CD8-positive, alpha-beta memory T cell (primary cell): ENCODE measurements at places on chromosomes 16 and 17. TPM values are rescaled to one million over a fixed set of nuclear protein-coding genes. Genes with fewer than 3 reads are reported as not detected.

DNA sequence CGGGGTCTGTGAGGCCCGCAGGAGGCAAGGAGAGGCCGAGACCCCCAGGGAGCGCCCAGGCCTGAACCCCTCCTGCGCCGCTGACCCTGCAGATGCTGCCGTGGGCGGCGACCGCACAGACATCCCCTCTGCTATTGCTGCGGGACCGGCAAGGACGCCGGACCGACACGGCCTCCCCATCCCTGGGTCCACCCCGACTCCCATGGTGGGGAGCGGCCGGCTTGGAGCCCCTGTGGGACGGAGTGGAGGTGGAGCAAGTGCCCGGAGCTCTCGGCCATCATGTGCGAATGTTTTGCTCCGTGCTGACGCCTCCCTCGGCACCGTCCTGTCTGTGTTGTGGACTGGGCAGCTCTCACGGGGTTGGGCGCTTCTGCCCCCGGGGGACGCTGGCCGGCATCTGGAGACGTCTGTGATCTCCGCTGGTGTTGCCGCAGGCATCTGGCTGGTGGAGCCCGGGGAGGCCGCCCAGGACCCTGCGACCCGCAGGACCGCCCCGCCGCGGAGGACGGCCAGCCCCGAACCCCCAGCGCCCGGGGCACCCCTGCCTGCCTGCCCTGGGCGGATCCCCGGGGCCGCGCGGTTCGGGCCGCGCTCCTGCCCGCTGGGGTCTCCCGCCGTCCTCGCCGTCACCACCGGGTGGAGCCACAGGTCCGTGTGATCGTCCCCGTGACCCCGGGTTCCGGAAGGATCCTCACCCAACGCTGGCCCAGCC is 12.8 kb upstream of the GNG13 start:
- H3K27me3 ChIP-seq: no peaks in the 10 kb centered on the region
- no peaks in the 10 kb centered on the region for H3K36me3 ChIP-seq
- no peak for DNase-seq
- no peak overlapping the region for H3K4me3 ChIP-seq
- peaks cover 4% of the 10 kb centered on the region for H3K4me1 ChIP-seq

DNA sequence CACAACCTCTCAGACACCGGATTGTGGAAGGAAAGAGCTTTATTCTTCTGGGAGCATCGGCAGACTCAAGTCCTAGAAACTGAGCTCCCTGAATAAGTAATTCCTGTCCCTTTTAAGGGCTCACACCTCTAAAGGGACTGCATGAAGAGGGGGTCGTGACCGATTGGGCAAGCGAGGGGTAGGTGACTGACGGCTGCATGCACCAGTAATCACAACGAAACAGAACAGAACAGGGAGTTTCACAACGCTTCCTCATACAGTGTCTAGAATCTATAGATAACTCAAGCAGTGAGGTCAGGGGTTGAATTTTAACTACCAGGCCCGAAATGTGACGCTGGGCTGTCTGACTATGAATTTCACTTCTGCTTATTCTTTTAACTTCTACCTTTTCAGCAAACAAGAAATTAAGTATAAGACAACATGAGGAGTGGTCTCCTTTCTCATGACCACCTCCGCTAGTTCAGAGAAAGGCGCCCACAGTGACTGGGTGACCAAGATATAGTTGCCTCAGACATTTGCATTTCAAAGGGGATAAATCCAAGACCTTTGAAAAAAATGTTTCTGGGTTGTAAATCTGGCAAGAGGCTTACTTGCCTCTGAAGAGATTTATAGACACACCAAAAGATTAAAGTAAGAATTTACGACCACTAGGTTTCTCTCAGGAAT is 88.4 kb upstream of the ATF7IP2 start:
- no peaks in the 10 kb centered on the region for H3K4me1 ChIP-seq
- H3K27me3 ChIP-seq: no peaks in the 10 kb centered on the region
- H3K27ac ChIP-seq: no peak overlapping the region
- no peak for DNase-seq

The CD300E gene
- not detected for total RNA-seq

The PSMD7 gene
- total RNA-seq: 126 TPM

DNA sequence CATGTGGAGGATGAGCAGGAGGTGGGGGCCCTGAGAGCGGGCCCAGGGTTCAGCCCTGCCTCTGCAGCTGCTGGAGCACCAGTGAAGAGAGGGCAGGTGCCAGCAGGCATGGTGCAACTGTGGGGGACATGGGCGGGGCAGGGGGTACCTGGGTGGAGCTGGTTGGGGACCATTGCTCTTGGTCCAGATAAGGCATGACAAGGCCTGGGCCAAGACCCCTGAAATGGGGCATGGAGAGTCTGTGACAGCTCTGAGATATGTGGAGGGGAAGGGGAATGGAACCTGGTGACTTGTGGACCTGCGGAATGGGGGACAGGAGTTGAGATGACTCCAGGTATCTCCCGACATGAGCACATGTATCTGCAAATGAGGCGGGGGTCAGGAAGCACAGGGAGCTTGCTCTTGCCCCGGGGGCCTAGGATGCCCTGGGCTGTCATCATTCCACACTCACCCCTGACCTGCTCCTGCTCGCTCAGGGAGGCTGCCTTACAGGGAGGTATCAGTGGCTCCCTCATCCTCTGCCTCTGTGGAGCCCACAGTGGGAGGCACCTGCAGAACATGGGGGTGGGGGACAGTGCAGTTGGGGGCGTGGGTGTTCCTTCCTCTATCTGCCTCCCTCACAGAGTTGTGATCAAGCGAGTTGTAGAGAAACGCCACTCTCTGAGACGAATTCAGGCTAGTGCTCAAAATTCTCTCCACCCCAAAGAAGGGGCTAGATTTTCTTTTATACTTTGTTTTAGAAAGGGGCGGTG is 40.2 kb downstream of the TMEM235 start:
- H3K27me3 ChIP-seq: peaks cover 4% of the 10 kb centered on the region
- peak overlapping the region; percentile 59 for H3K27ac ChIP-seq
- no peak for DNase-seq
- H3K4me3 ChIP-seq: peak overlapping the region; percentile 14
- no peaks in the 10 kb centered on the region for H3K36me3 ChIP-seq

GRCh38 chr16:82384949-82385348 is 214.9 kb upstream of the MPHOSPH6 start:
- H3K27me3 ChIP-seq: no peaks in the 10 kb centered on the region
- no peak overlapping the region for H3K4me3 ChIP-seq
- DNase-seq: no peak
- H3K36me3 ChIP-seq: no peaks in the 10 kb centered on the region

GRCh38 chr16:65745201-65745708 is 621.2 kb upstream of the CDH5 start:
- no peaks in the 10 kb centered on the region for H3K36me3 ChIP-seq
- H3K27ac ChIP-seq: no peak overlapping the region
- no peaks in the 10 kb centered on the region for H3K4me1 ChIP-seq
- H3K27me3 ChIP-seq: no peaks in the 10 kb centered on the region

The ZP2 gene
- not detected for total RNA-seq

DNA sequence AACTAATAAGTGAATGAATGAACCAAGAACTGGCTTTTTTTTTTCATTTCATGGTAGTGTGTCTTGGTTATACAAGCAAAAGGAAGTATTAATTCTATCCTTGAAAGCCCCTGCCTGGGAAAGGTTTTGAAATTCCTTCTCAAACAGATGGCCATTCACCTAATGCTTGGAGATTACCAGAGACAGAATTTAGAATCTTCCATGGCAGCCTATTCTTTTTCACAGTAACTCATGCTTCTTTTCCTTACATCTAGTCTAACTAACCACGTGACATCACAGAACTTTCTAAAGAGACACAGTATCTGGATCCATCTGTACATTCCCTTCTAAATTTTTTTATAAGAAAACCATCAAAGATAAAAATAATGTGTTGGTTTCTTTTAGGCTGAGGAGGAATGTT is 151.6 kb downstream of the FTO start:
- no peaks in the 10 kb centered on the region for H3K4me1 ChIP-seq
- no peak for DNase-seq
- no peak overlapping the region for H3K27ac ChIP-seq
- H3K36me3 ChIP-seq: no peaks in the 10 kb centered on the region
- no peaks in the 10 kb centered on the region for H3K27me3 ChIP-seq
- no peak overlapping the region for H3K4me3 ChIP-seq

- DNase-seq: peak; percentile 75
- peak overlapping the region; percentile 34 for H3K4me3 ChIP-seq
- H3K36me3 ChIP-seq: no peaks in the 10 kb centered on the region
- H3K27me3 ChIP-seq: peaks cover 4% of the 10 kb centered on the region
These were observed 58.5 kb upstream of the CREBBP start for GRCh38 chr16:3938843-3939624.
